ENCODE measurements at places on chromosomes 2 and 18.

GRCh38 chr2:198161151-198161550 is 356.8 kb downstream of the PLCL1 start:
- no peak overlapping the region for H3K4me3 ChIP-seq
- peaks cover 5% of the 10 kb centered on the region for H3K27me3 ChIP-seq
- H3K36me3 ChIP-seq: no peaks in the 10 kb centered on the region
- no peaks in the 10 kb centered on the region for H3K4me1 ChIP-seq
- H3K27ac ChIP-seq: no peak overlapping the region
- no peak for DNase-seq

DNA sequence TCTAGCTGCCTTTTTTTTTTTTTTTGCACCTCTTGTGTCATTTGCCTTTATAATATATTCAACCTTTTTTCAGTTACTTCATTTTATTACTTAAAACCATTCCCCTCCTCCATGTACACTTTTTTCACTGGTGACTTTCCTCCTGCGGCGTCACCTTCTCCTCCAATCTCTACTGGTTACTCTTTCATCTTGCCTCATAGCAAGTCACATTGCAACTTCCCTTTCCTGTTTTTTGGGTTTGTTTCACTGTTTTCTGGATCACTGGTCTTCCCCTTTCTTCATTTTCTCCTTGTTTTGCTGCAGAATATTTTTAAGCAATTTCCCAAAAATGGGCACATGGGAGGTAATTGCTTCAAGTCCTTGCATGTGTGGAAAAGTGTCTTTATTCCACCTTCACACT is 37.7 kb upstream of the GPR155 start:
- no peak overlapping the region for H3K27ac ChIP-seq
- no peak overlapping the region for H3K4me3 ChIP-seq
- H3K27me3 ChIP-seq: peaks cover 3% of the 10 kb centered on the region
- no peak for DNase-seq

DNA sequence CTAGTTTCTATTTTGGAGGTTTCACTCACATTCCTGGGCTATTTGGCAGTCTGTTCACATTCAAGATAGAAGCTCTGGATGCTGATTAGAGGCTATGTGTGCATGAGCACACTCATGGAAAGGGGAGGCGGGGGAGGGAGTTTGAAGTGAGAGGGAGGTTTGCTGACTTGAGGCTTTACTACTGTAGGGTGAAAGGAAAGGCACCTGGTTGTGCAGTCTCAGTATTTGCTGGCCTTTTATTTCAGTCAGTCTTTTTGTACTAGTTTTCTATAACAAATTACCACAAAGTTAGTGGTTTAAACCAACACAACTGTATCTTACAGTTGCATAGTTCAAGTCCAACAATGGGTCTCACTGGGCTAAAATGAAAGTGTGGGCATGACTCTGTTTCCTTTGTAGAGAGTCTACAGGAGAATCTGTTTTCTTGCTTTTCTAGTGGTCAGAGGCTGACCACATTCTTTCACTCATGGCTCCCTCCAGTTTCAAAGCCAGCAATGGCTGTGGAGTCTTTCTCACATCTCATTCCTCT is 47.7 kb upstream of the NR4A2 start:
- no peak overlapping the region for H3K27ac ChIP-seq
- peaks cover 2% of the 10 kb centered on the region for H3K4me1 ChIP-seq
- no peak for DNase-seq
- no peaks in the 10 kb centered on the region for H3K36me3 ChIP-seq

GRCh38 chr2:207513551-207514257 is 16.1 kb upstream of the CREB1 start:
- peaks cover 2% of the 10 kb centered on the region for H3K4me1 ChIP-seq
- H3K36me3 ChIP-seq: no peaks in the 10 kb centered on the region
- H3K27ac ChIP-seq: no peak overlapping the region
- no peaks in the 10 kb centered on the region for H3K27me3 ChIP-seq
- no peak overlapping the region for H3K4me3 ChIP-seq
- no peak for DNase-seq

DNA sequence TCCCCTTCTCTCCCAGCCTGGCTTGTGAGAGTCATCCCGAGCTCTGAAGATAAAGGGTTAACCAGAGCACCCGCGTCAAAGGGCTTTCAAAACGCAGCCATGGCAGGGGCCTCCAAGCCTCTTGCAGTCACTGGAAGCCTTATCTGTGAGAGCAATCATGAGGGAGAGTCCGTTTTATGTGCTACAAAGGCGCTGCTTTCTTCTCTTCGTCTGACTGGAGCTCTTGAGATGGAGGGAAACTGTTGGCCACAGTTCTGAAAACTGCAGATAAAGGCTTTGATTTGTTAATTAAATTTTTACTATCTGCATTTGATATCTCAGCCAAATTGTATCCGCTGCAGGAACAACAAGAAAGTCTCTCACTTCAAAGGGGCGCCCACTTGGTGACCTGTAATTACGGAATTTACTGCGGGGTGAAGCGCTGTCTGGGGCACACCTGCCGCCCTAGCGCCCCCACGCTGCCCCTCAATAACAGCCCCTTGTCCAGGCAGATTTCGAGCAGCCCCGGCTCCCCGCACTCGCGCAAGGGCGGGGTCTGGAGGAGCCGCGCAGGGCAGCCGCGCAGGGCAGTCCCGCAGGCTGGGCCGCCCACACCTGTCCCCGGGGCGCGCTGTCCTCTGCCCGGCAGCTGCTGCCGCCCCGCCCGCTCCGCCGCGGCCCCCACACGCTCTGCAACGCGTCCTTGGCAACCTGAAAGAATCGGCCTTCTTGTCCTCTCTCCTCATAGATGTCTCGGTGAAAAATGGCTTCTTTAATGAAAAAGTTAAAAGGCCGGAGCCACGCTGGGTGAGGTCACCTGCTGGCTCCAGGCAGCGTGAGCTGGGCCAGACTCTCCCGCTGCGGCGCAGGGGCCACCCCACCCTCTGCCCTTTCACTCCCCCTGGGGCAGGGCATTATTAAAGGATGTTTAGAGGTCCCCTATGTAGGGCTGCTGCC is 217.9 kb downstream of the VAPA start:
- no peak overlapping the region for H3K27ac ChIP-seq
- H3K4me3 ChIP-seq: peak overlapping the region; percentile 81
- DNase-seq: no peak
- peaks cover 22% of the 10 kb centered on the region for H3K4me1 ChIP-seq
- peaks cover 27% of the 10 kb centered on the region for H3K27me3 ChIP-seq

GRCh38 chr18:56389190-56389589 is 249.2 kb downstream of the TXNL1 start:
- H3K36me3 ChIP-seq: no peaks in the 10 kb centered on the region
- no peaks in the 10 kb centered on the region for H3K27me3 ChIP-seq
- DNase-seq: no peak
- H3K27ac ChIP-seq: no peak overlapping the region
- H3K4me1 ChIP-seq: no peaks in the 10 kb centered on the region

DNA sequence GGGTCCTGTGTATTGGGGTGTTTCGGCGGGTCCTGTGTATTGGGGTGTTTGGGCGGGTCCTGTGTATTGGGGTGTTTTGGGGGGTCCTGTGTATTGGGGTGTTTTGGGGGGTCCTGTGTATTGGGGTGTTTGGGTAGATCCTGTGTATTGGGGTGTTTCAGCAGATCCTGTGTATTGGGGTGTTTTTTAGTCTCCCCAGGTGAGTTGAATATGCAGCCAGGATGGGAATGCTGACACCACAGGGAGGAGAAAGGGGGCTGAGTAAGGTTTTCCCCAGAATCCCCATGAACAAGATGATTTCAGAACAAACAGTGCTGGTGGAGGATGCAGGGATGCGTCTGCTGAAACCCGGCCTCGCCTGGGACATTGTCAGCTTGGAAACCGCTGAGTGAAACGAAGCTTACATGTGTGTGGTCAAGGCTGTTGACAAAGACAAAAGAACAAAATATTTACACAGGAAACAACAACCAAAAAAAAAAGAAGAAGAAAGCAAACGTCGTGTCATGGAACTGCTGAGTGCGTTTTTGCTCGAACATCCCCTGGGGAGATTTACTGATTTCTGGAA is 88.5 kb upstream of the ODC1 start:
- no peak overlapping the region for H3K4me3 ChIP-seq
- no peak overlapping the region for H3K27ac ChIP-seq
- H3K4me1 ChIP-seq: peaks cover 5% of the 10 kb centered on the region
- no peaks in the 10 kb centered on the region for H3K36me3 ChIP-seq
- no peak for DNase-seq

- no peak for DNase-seq
- H3K4me3 ChIP-seq: peak overlapping the region; percentile 34
- peaks cover 47% of the 10 kb centered on the region for H3K4me1 ChIP-seq
- H3K27me3 ChIP-seq: no peaks in the 10 kb centered on the region
- H3K27ac ChIP-seq: peak overlapping the region; percentile 70
Measured at GRCh38 chr2:177396703-177397460, 4.3 kb downstream of the AGPS start.

- peaks cover 24% of the 10 kb centered on the region for H3K36me3 ChIP-seq
- no peak for DNase-seq
- H3K27ac ChIP-seq: peak overlapping the region; percentile 85
- H3K4me1 ChIP-seq: peaks cover 26% of the 10 kb centered on the region
- H3K4me3 ChIP-seq: peak overlapping the region; percentile 84
- no peaks in the 10 kb centered on the region for H3K27me3 ChIP-seq
Measured at GRCh38 chr18:77133051-77133834, 660 bp upstream of the MBP start.

- no peaks in the 10 kb centered on the region for H3K4me1 ChIP-seq
- no peaks in the 10 kb centered on the region for H3K27me3 ChIP-seq
- no peak overlapping the region for H3K4me3 ChIP-seq
- DNase-seq: no peak
Measured at GRCh38 chr2:122163617-122164016, 408.2 kb downstream of the TSN start.
